AG10803 (cell line): ENCODE measurements at places on chromosomes 11 and 22.
A peak's percentile ranks its signal among the peaks of the same experiment; 100 is the strongest.

DNA sequence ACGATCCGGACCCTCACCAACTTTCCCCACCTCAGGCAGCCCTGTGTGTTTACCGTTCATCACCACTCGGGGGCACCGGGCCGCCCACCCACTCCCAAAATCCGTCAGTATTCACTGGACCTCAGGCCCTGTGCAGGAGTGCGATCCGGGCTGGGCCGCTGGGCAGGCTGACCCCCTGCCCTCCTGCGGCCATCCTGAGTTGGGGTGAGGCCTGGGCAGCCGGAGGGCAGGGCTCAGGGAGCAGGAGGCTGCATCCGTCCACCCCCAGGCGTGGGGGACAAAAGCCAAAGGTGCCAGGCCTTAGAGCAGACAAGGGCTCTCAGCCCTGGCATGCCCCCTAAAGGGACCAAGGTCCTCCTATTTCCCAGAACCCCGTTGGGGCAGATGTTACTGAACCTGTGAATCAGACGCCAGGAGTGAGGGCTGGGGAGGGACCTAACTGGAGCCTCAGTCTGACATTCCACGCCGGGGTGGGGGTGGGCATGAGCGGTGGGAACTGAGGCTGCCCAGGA lies 16.8 kb upstream of the TMEM191C start:
- no peak for DNase-seq

DNA sequence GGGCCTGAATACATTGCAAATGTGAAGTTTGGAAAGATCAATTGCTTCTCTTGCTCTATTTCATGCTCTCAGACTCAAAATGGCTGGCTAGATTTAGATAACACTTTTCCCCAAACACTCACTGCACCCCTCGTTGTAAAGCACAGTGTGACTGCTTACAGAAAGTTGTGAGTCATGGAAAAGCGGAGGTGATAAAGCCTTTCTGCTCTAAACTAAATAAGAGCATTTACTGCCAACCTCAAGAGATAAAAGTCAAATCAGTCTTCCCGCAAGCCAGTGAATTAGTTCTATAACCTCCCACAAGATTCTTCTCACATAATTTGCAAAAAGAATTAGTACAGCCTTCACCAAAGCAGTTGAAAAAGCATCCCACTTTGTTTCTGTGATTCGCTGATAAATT lies 168.7 kb downstream of the WT1 start:
- DNase-seq = no peak

DNA sequence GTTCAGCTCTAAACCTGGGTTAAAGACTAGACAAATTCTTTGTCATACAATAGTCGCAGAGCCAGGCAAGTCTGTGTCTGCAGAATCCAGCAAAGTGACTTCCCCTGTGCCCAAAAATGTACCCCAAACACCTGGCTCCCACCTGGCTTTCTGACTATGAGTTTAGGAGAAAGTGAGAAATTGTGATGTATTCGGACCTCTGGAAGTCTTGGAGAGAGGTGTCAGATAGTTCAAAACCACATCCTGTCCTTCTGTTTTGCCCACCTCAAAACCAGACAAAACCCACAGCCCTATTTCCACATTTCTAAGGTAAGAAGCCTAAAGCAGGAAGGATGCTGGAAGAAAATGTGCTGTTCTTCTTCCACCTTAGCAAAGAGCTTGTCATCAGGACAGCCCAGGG lies 63.8 kb upstream of the CLMP start:
- DNase-seq = no peak

GRCh38 chr11:44680982-44681597 lies 45.7 kb upstream of the TSPAN18 start:
- DNase-seq = no peak

DNA sequence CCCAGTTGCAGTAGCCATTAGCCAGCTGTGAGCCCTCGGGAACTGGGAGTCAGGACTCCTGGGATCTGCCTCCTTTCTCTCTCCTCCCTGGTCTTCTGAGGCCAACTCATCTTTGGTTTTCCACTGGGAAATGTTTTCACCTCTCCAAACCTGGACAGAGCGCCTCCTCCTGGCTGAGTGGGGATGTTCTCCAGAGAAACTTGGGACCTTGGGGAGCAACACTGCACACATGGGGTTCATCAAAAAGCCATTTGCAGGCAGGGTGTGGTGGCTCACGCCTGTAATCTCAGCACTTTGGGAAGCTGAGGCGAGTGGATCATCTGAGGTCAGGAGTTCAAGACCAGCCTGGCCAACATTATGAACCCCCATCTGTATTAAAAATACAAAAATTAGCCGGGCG lies 145.4 kb downstream of the NECTIN1 start:
- no peak for DNase-seq

GRCh38 chr11:67300756-67301312 lies 2.5 kb upstream of the SSH3 start:
- no peak for DNase-seq

DNA sequence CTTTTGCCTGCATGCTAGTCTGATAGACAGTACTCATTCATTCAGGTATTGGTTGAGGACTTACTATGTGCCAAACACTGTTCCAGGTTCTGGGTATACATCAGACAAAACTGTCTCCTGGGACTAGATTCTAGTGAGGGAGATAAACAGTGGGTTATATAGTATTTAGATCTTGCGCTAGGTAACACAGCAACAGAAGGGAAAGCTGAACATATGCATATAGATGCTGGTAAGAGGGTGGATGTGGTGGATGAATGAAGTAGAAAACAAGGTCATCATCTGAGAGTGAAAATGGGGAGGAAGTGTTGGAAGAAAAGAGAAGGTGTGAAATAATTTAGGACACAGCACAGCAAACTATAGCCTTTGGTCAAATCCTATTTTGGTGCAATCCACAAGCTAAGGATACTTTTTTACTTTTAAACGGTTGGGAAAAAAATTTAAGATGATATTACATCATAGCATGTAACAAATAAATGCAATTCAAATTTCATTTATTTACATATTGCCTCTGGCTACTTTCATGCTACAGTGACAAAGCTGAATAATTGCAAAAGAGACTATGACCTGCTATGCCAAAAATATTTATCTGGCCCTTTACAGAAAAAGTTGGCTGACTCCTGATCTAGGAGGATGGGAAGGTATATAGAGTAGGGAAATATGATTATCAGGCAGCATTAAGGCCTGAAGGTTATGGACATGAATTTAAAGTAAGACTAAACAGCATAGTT lies 7.1 kb upstream of the TMEM9B start:
- no peak for DNase-seq

DNA sequence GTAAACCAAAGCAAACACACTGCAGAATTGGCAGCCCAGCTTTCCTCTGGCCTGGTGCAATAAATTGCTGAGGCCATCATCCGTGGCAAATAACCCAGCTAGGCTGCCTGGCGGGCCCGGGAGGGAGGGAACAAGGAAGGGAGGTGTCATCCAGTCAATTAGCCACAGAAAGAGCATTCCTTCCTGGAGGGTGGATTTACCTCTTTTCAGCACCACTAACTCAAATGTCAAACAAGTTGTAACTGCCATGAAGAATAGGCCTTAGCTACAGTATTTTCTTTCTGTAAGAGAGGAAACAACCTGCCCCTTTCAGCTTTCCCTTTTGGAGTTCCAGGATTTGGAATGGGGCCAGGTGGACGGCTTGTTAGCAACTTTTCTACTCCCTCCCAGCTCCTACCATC lies 163.8 kb upstream of the BDNF start:
- peak; percentile 37 for DNase-seq

- no peak for DNase-seq
These were observed 20.7 kb downstream of the PDHX start for GRCh38 chr11:34936945-34937629.

DNA sequence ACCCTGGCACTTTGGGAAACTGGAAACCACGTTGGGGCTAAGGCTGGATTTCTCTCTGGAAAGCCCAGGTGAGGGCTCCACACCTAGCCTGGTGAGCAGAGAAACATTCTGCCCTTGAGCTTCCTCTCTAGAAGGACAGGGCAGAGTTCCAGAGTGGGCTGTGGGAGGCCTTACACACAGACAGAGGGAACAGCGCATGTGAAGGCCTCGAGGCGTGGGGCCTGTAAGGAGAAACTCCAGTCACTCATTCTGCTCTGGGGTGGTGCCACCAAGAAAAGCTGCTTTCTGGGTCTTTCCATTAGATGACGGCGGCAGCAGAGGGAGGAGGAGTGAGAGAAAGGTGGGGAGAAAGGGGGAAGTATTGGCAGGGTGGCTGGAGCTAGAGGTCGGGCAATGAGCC lies 183.1 kb downstream of the CHST1 start:
- no peak for DNase-seq

DNA sequence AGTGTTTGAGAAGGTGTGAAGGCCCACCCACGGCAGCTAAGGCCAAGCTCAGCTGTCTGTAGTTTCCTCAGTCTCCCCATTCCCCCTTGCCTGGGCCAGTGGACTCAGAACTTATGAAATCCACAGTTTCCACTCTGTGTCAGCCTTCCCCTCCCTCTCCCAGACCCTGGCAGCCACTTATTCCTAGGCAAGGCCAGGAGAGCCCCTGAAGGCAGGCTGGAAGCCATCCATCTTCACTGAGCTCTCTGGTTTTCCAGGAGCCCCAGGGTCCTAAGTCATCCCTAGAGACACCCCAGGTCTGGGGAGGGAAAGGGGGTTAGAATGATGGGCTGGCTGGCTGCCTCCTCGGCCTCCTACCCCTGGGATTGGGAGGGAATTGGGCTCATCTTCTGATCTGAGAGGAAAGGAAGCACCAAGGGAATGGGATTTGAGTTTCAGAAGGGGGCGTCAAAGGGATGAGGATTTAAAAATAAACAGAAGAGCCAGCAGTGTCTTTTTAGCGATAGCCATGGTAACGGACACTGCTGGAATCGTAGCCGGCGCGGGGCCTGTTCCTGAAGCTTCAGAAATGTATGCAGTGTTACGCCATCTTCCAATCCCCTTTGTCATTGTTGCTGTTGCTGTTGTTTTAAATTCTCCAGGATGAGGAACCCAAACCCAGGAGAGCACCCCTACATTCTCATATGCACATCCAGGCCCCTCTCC lies 561.1 kb upstream of the CADM1 start:
- no peak for DNase-seq

GRCh38 chr11:134532921-134533421 lies 120.9 kb upstream of the B3GAT1 start:
- DNase-seq = no peak

- peak; percentile 19 for DNase-seq
These were observed 145.6 kb downstream of the WNT7B start for GRCh38 chr22:45831394-45831793.

DNA sequence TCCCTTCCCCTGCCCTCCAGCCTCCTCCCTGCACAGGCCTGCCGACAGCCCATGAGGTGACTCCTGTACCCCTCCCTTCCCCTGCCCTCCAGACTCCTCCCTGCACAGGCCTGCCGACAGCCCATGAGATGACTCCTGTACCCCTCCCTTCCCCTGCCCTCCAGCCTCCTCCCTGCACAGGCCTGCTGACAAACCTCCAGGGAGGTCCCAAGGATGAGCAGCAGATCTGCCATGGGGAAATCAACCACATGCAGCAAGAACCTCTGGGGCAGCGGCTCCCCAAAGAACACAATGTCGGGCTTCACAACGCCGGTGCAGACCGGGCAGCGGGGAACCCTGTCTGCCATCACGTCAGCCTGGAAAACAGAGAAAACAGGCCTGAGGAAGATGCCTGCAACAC lies 12.3 kb downstream of the SIRT3 start:
- DNase-seq = no peak

DNA sequence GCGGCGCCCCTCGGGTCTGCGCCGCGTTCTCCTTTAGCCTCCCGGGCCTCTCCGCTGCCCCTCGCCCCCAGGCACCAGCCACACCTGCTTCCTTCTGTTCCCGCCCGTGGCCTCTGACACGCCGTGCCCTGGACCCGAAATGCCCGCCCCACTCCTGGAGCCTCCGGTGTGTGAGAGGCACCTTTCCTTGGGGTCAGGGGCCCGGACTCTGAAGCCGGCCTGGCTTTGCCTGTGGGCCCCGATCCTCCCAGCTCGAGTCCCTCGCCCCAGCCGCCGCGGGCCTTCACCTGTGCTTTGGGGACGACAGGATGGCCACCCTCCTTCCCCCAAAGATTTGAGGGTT lies 661 bp upstream of the CDPF1 start:
- no peak for DNase-seq

DNA sequence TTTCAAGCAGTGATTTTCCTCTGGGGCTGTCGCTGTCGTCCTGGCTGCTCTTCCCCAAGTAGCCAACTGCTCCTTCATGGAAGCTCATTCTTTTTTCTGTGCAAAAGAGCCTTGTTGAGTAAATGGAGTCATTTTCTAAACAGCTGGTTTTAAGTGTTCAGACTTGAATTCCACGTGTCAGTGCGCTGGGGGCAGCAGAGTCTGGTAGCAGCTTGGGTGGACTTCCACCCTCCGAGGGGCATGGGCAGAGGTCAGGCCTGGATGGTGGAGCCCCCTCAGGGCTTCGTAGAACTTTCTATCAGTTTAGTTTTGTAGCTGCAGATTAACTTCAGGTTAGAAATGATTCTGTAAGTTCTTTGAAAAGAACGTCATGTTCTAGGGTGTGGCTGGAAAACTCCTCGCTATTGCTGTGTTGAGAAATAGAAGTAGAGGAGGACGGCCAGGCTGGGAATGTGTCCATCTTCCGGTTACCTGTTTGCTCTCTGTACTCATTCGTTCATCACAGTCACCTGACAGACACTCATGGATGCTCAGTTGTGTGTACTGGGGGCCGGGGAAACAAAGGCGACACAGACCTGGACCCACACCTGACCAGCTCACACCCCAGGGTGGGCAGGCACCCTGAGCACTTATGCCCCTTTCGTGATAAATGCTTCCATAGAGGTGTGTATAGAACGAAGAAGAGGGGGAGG lies 270.7 kb downstream of the TBC1D22A start:
- no peak for DNase-seq

DNA sequence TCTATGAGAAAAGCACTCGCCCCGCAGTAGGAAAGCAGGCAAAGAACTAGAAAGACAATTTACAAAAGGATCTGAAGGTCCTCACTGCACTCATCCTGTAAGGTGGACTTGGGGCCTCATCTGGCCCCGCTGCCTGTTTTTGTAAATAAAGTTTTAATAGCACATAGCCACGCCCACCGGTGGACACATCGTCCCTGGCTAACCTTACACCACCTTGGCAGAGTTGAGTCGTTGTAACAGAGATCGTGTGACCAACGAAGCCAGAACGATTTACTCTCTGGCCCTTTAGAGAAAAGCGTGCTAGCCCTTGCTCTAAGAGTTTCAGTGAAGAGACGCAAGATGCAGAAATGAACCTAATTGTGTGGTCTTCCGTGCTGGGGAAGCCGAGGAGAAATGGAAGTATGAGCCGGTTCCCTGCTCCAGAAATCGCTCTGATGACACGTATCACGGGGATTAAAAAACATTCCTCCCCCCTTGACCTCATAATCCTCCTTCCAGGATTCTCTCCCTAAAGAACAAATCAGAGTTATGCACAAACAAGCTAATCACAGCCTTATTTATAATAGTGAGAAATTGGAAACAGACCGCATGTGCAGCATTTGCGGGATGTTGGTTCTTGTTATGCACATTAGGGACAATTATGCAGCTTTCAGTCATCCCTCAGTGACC lies 80.1 kb downstream of the CDKN1C start:
- no peak for DNase-seq

GRCh38 chr11:60915248-60915914 lies 1.4 kb downstream of the TMEM109 start:
- peak; percentile 65 for DNase-seq
